ENCODE measurements at places on chromosomes 12 and 14. TPM values are rescaled to one million over a fixed set of nuclear protein-coding genes. Genes with fewer than 3 reads are reported as not detected.

LRP10 gene
- total RNA-seq: 3.4 TPM

POLR3B gene
- total RNA-seq: 12.6 TPM

SLC25A47 gene
- total RNA-seq: not detected

TMEM229B gene
- total RNA-seq: 23.9 TPM

PPP4R4 gene
- 0.31 TPM for total RNA-seq
